Activated T-helper 1 cell treated with anti-CD3 and anti-CD28 coated beads, Interleukin-2, amount 50 U/mL, for 16 hours (primary cell): ENCODE measurements at places on chromosomes 7 and 10.

- DNase-seq: no peak
Observed at GRCh38 chr7:84393786-84394185, 199.2 kb upstream of the SEMA3A start.

- no peak for DNase-seq
Observed at GRCh38 chr10:52477305-52477704, 163.2 kb downstream of the DKK1 start.

- no peak for DNase-seq
Observed at GRCh38 chr7:28408105-28408959, 4.0 kb upstream of the CREB5 start.

GRCh38 chr7:4479367-4480039 is 202.6 kb upstream of the FOXK1 start:
- DNase-seq: no peak

DNA sequence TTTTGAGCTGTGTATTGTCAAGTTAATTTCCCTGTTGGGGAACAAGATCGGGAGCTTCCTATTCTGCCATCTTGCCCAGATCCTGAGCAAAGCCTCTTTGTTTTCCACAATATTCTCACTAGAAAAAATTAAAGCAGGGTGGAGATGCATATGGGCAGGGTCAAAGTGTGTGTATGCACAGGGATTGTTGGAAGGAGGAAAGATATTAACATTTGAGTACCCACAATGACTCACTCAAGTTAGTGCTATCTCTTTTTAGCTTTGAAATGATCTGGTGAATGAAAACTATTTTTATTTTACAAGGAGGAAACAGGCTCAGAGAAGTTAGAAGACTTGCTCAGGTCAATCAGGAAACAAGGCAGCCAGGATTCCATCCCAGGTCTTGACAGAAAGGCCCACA is 6.7 kb upstream of the BTBD16 start:
- DNase-seq: no peak

- DNase-seq: no peak
Observed at GRCh38 chr10:114370199-114370598, 34.1 kb downstream of the AFAP1L2 start.

DNA sequence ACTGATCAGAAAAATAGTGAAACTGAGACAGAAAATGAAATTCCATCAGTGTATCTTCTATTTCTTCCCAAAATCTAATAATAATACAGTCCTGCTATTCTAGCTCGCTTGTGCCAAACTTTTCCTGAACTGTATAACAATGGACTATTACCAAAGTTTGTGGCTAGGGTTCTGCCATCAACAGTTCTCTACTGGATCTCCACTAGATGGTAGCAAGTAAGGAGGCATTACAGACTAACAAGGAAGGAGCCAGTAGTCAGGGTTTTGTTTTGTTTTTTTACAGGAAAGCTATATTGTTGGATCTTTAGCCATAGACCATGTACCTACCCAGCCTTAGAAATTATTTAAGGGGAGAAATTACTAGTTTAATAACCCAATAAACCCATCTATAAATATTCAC is 10.8 kb downstream of the MTERF1 start:
- DNase-seq: no peak

GRCh38 chr10:92972066-92972870 is 88.3 kb upstream of the CYP26C1 start:
- DNase-seq: no peak

GRCh38 chr10:52900593-52900992 is 128.0 kb upstream of the MBL2 start:
- DNase-seq: no peak

DNA sequence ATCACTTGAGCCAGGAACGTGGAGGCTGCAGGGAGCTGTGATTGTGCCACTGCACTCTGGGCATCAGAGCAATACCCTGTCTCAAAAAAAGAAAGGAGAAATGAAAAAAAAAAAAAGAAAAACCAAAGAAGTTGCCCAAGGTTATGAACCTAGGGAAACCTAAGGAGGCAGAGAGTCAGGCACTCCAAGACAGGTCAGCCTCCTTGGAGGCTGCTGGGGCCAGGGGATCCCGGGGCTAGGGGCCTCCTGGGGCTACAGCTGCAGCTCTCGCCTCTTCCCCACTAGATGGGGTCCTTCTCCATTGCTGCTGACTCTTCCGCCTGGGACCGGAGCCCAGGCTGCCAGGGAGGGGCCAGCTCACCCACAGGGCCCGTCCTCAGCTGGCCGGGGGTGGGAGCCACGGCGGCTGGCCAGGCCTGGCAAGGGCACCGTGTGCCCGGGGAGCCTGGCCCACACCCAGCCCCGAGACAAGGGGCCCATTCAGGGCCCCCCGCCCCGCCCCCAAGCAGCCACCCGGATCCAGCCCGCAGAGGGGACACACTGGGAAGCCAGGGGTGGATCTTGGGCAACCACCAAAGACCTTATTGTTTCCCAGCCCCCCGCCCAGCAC is 1.7 kb upstream of the SPACDR start:
- DNase-seq: no peak

DNA sequence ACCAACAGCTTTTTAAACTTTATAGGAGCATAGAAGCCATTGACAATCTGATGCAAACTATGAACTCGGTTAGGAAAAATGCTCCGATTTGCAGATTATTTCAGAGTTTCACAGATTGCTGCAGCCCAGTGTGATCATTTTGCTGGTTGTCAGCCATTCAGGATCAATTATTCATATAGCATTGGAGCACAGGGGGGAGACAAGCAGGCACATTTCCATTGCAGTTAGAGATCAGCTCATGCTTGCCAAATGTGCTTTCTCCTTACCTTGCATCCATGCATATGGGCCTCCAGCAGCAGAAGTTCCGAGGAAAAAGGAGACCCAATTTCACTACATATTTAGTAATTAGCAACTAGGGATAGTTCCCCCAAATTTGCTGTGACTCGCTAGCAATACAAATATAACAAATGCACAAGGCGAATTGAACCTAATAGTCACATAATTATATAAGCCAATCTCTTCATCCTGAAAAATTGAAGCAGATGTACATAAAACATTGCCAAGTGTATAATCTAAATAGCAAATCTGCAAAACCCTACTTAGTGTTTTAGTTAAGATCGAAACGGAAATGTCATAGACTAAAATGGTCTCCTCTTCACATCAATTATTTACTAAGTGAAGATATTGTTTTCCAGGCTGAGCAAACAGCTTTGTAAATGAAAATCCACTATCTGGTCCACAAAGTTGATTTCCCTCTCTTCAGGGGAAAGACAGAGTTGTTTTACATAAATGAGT is 49.5 kb upstream of the RSU1 start:
- no peak for DNase-seq

DNA sequence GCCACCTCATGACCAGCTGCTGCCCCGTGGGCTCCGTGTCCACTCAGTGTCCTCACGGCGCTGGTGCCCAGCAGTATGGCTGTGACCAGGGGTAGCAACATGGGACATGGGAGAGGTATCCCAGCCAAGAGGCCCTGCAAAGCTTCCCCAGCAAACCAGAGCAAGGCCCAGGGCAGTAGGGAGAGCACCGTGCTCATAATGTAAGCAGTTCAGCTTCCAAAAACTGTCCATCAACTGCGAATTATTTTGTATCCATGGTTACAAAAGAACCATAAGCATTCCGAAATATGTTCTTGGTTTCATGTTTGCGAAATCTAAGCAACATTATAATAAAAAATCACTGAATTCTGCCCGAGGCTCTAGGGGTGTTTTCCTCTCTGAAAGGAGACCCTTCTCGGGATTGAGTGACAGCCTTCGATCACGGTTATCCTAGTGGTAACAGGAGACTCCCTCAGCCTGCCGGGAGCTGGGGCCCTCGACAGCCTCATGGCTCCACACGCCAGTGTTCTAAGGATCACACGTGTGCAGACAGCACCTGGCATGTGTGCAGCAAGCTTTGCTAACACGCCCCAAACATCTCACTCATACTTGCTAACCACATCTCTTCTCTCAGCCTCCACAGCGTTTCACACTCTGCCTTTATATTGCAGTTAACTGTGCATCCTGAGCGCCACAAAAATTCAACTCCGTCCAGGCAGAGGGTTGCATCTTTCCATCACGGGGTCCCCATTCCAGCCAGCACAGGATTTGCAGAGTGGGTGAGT is 117.6 kb downstream of the DIP2C start:
- no peak for DNase-seq

- no peak for DNase-seq
Observed at GRCh38 chr10:1687623-1688150, 49.6 kb downstream of the ADARB2 start.

GRCh38 chr10:15182540-15183207 is 14.2 kb upstream of the NMT2 start:
- no peak for DNase-seq

DNA sequence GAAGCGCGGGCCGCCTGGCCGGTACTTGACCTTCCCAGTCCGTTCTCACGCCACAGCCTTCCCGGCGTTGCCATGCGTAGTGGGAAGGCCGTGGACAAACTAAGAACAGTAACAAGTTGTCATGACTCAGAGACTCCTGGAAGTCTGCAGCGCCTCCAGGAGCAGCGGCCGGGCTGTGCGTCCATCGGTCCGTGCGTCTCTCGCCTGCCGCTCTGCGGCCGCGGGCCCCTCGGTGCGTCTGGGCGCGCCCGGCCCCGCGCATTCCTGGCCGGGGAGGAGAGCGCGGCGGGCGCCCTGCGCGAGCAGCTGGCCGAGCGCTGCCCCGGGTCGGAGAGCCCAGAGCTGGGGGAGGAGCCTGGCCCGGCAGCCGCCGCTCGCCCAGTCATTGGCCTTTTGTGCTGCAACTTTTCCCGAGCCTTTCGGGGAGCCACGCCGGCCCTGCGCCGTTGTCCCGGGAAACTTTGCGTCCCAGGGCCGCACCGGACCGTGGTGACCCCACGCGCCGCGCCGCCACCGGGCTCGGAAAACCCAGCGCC is 123.7 kb downstream of the TACC2 start:
- no peak for DNase-seq

DNA sequence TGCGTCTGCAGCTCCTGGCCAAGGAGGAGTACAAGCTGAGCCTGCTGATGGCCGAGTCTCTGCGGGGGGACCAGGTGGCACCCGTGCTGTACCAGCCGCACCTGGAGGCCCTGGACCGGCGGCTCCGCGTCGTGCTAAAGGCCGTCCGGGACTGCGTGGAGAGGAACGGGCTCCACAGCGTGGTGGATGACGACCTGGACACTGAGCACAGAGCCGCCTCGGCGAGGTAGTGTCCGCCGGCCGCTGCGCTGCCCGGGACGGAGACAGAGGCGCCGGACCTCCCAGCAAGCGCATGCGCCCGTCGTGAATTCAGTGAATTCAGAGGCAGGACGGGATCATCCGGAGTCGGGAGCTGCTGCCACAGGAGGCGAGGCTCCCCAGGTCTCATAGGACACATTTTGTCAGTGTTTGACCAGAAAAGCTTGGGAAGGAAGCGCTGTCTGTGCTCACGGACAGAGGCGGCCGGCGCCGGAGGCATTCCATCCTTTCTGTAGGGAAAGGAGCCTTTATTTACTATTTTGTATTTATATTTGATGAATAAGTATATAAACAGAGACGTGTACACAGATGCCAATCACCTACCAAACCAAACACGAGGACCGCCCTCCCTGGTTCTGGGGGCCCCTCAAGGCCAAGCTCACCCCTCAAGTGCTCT is 30.1 kb upstream of the FOXL3 start:
- no peak for DNase-seq

GRCh38 chr7:12921751-12922345 is 234.4 kb downstream of the ARL4A start:
- no peak for DNase-seq

DNA sequence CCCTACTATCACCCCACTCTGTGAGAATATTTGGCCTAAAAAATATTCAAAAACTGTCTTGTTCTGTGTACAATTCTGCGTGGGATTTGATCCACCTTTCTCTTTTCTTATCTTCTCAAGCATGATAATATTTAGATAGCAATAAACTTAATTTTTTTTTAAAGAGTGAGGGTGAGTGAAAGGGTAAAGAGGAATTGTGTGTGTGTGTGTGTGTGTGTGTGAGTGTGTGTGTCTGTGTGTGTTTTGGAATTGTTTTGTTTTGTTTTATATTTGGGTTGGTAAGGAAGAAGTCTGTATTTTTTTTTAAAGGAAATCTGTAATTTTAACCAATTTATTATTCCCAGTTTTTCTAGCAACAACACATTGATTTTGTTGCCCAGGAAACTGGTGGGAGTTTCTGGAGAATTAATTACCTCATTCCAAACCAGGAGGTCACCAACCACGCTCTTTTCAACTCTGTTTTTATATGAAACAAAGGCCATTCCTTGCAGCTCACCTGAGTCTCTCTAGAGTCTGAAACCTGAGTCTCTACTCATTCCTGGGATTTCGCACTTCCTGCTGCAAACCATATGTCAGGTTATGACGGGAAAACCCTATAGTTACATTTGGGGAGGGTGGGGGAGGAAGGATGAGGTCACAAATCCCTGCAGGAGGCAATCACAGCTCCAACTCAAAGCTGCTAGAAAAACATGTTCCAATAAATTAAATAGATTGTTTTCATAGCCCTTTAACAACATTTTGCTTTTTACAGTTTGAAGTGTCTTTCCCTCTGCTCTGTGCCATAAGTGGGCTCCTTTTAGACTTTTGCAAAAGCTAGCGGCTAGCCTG is 38.1 kb upstream of the XPNPEP1 start:
- no peak for DNase-seq

DNA sequence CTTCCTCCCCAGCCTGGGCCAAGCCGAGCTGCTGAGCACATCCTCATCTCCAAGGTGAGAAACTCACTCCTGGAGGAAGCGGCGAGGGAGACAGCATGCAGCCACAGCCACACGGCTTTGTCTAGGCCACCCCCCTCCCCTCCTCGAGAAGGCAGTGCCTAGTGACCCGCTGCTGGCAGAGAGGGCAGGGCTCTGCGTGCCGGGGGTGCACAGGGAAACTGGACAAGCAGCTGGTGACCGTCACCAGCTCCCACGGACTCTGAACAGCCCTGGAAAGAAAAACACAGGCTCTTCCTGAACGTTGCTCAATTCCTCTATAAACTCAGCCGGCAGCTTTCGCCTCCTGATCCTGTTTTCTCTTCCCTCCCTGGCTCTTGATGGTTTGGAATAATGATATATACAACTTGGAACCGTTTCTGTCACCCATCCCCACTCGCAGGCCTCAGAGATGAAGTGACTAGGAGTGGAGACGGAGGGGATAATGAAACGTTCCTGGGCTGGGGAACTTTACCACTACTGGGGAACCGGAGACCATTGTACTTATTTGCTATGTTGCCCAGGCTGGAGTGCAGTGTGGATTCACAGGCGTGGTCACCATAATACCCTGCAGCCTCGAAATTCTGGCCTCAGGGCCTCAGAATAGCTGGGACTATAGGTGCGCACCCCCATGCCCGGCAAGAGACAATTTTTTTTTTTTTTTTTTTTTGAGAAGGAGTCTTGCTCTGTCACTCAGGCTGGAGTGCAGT is 19.3 kb downstream of the PAPOLB start:
- no peak for DNase-seq

- DNase-seq: no peak
Observed at GRCh38 chr10:103620891-103621782, 127.6 kb downstream of the NEURL1 start.

DNA sequence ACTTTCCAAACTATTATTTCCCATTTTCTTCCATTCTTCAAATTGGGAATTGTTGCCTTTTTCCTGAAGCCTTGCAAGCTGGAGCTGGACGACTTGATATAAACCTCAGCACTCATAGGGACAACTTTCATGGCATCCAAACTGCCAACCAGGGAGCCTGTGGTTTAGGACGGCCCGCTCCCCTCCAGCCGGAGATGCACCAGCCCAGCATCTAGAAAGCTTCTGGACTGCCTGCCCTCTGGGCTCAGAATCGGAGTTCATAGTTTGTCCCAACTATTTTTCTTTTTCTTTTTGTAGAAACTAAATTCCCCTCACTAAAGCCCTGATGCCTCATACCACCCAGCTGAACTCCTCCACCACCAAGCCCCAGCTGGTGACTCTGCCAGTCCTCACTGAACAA is 200.3 kb downstream of the DNAJB6 start:
- DNase-seq: no peak

- DNase-seq: no peak
Observed at GRCh38 chr7:144513334-144513733, 109.8 kb upstream of the NOBOX start.

- DNase-seq: no peak
Observed at GRCh38 chr7:148684289-148684830, 14.3 kb upstream of the CUL1 start.
